CD14-positive monocyte (primary cell): ENCODE measurements at places on chromosomes 12 and 14.

- no peak for DNase-seq
Measured at GRCh38 chr14:25666877-25667276, 616.9 kb upstream of the STXBP6 start.

DNA sequence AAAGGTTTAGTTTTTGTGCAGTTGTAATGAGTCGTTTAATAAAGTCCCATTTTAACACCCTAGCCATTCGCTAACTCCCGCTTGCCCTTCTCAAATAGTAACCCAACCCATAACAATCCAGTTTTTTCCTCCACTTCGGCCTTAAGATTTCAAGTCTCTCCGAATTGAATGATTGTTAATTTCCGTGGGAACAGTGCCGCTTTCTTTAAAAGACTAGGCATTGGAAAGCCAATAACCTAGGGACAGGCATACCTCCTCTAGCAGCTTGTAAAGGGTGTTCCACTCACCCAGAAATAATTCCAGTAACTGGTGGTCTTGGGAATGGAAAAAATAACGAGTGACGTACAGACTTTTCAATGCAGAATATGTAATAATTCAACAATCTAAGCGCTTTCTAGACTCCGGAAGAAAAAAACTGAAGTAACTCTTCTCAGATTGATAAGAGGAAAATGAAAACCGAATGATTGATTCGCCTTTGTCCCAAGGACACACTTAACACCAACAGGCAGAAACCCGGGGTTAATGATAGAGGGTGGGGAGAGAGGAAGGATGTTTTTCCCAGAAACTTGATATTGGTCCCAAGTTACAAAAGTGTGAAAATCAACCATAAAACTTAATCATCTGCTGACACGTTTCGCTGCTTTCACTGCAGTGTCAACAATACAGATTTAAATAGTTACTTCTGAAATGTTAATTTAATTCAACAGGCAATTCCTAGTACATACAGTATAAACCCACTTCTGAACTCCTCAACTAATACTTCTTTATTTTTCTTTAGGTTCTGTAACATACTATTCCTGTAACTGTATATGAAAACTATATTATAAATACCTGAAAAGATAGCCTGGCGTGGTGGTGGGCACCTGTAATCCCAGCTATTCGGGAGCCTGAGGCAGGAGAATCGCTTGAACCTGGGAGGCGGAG, 1.0 kb upstream of the SINHCAF start:
- no peak for DNase-seq

- DNase-seq, result no peak
Measured at GRCh38 chr14:49092345-49092744, 493.8 kb downstream of the RPS29 start.

GRCh38 chr12:26101763-26102162, 23.1 kb downstream of the BHLHE41 start:
- peak; percentile 15 for DNase-seq

DNA sequence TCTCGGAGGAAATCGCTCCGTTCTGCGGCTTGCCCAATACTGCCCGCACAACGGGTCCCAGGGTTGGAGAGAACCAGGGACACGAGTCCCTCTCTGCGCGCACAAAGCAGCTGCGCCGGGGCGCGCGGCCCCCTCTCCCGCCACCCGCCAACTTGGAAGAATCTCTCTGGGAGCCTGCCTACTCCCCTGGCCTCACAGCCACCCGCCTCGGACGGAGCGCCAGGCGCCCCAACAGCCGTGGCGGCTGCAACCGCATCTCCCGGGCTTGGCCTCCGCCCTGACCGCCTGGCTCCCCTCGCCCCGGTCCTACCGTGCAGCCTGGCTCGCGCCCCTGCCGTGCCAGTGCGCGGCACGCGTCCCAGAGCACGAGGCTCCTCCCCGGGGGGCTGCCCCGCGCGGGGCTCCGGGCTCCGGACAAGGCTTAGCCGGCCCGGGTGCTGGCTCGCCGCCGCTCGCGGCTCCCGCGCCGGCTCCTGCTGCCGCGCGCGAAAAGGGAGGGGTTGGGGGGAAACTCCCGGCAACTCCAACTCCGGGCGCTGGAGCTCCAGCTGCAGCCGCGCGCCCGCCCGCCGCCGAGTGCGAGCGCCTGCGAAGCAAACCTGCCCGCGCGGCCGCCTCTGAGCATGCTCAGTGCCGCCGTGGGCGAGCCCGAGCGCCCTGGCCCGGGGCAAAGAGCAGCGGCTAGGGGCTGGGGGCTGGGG, at the start of gene STXBP6:
TSS of gene STXBP6 (minus strand) at position 580 of the 701 bp plus-strand sequence. CDS start 75,329 bp downstream, outside the sequence.
- peak; percentile 32 for DNase-seq

- DNase-seq, result no peak
Measured at GRCh38 chr12:21797539-21797938, 23.0 kb upstream of the KCNJ8 start.

- no peak for DNase-seq
Measured at GRCh38 chr12:117881517-117881916, 87.3 kb downstream of the KSR2 start.

GRCh38 chr12:89379148-89379838, 27.0 kb upstream of the DUSP6 start:
- no peak for DNase-seq

DNA sequence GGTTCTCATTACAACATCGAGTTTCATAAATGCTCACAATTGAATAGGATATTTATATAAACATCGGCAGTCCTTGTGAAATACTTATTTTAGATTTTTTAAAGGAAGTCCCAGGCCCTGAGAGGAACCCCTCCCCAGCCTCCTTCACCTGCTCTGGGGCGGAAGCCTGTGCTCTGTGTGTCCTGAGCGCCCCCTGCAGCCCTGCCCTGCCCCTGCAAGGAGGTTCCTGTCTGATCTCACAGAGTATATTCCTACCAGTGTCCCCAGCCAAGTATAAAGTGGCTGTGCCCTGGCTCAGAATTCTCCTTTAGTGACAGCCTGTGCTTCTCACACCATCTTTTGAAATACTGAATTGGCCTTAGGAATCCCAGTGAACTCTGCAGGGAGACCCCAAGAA, 659.5 kb downstream of the TMEM121 start:
- DNase-seq, result no peak

DNA sequence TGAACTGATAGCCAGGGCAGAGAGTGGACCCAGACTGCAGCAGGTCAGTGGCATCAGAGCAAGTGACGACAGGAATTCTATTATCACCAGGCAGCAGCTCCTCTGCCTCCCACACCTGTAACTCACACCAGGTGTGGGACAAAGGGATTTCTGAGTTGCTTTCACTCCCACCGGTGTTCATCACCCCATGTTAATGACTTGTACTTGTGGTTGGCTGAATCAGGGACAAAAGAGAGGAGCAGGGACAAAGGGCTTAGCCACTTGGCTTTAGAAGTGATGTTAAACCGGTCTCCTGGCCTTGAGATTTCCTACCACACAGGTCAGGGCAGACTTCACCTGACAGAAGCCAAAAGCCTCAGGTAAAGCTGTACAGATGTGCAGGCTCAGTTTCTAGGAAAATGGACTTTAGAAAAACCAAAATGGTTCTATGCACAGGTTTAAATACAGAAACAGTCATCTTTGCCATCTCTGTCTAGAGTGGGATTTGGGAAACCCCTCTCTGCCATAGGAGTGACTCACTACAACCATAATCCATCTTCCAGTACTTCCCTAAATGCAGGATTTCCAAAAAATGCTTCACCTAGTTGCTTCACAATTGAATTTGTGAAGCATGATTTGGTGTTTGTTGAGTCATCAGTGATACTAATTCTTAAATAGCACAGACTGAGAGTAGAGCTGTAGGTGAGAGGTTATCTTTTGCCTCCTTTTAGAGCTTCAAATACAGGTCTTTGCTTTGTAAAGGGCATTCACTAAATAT, 158.5 kb downstream of the PRKCH start:
- DNase-seq, result peak; percentile 84

DNA sequence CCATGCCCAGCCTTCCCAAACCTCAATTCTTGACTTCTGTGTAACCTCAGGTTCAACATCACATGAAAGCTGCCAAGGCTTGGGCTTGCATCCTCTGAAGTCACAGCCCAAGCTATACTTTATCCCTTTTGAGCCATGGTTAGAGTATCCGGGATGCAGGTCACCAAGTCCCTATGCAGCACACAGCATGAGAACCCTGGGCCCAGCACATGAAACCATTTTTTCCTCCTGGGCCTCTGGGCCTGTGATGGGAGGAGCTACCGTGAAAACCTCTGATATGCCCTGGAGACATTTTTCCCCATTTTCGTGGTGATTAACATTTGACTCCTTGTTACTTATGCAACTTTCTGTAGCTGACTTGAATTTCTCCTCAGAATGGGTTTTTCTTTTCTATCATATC, 25.8 kb upstream of the DIO2 start:
- DNase-seq, result no peak

- no peak for DNase-seq
Measured at GRCh38 chr14:24300326-24300980, 803 bp downstream of the NOP9 start.

- DNase-seq, result no peak
Measured at GRCh38 chr14:68266998-68267397, 447.4 kb downstream of the RAD51B start.

GRCh38 chr14:105117257-105117646, 51.3 kb downstream of the JAG2 start:
- DNase-seq, result no peak

DNA sequence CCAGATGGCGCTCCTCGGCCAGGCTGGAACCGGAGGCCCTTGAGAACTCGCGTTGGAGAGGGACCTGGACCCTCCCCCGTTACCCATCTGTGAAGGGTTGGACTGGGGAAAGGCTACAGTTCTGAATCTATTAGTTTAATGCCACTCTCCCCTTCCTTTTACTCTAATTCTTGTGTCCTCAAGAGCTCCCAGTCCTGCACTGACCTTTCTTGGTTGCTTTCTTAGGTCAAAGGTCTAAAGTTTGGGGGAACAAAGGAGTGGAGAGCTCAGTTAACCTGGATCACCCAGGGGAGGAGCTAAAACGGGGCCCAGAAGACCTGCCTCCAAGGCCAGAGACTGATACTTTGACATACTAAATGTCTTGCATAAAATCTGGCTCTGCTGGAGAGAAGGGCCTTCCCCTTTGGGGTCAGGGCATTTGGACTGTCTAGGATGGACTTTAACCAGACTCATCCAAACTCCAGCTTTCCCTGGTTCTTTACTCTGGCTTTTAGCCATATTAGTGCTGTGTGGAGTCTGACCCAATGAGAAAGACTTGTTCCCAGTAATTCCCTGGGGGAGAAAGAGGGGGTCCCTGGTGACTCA, 923 bp upstream of the MLF2 start:
- no peak for DNase-seq

GRCh38 chr12:51443573-51443972, 18.9 kb downstream of the SLC4A8 start:
- no peak for DNase-seq

GRCh38 chr12:109947521-109947920, 47.4 kb downstream of the TCHP start:
- DNase-seq, result peak; percentile 25

DNA sequence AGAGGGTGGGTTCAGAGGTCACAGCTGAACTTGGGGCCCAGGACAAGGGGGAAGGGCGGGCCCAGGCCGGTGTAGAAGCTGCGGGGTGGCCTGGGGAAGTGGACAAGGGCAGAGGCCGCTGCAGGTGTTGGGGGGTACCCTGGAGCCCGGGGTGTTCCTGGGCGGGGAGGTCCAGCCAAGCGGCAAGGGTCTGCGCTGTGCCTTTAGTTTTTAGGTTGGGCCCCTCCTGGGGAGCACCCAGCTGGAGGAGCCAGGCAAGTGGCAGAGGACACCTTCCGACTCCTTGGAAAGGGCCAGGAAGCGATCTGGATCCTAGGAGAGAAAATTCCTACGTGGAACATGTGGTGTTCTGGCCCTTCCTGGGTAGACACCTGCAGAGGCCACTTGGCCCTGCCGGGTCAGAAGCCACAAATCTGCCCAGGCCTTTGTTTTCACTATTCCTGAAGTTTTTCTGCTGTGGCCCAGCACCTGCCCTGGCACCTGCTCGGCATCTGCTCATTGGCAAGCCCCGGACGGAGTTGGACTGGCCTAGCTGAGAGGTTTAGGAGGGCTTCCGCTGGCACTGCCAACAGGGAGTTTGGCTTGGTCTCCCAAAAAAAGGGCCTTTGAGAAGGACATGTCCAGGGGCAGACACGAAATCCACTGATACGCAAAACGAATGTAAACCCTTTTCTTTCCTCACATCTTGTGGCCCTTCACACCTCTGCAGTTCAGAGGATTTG, 61.1 kb downstream of the SMUG1 start:
- DNase-seq, result no peak

DNA sequence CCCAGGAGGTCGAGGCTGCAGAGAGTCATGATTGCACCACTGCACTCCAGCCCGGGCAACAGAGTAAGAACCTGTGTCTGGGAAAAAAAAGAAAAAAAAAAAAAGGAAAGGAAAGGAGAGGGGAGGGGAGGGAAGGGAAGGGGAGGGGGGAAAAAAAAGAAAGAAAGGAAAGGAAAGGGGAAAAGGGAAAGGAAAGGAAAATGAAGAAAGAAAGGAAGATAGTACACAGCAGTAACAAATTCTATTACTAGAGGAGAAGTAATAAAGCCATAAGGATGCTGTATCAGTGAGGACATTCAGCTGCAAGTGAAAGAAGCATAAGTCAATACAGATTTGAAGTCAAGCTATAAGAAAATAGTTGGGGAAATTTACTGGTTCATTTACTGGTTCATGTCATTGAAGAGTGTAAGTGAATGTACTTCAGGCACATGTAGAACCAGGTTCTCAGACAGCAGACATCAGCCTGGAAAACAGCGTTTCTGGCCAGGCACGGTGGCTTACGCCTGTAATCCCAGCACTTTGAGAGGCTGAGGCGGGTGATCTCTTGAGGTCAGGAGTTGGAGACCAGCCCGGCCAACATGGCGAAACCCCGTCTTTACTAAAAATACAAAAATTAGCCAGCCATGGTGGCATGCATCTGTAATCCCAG, 37.4 kb downstream of the NDUFA12 start:
- no peak for DNase-seq

GRCh38 chr12:67018105-67018504, 251.1 kb upstream of the CAND1 start:
- DNase-seq, result no peak

GRCh38 chr12:53976172-53976822, 1.5 kb upstream of the HOTAIR start:
- DNase-seq, result no peak

DNA sequence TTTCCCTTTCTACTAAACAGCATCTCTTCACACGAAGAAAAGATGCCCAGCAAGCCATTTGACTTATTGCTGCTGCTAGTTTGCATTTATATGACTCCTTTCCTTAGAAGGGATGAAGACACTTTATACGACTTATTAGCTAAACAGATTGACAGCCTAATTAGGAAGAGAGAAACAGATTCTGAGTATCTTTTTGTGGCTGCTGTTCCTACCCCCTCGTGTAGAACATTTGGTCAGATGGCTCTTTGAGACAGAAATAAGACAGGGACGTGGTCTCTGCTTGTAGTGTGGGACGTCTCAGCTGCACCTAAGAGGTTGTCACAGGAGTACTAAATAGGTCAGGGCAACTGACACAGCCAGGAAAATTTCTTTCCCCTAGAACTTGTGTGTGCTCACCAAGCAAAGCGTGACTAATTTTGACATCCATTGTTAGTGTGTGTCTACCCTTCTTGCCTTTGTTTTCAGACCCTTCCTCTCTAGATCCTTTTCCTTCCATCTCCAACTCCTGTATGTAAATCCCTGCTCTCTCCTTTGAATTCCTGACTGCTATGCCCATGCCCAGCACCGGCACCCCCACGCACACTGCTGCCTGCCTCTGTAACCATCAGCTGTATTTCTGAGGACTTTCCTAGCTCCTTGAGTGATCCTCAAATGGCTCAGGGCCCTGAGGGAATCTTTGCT, 83.2 kb downstream of the DAD1 start:
- DNase-seq, result no peak

GRCh38 chr14:100288382-100289185, 17.7 kb downstream of the SLC25A29 start:
- no peak for DNase-seq
